ENCODE measurements at places on chromosomes 7 and 10.

DNA sequence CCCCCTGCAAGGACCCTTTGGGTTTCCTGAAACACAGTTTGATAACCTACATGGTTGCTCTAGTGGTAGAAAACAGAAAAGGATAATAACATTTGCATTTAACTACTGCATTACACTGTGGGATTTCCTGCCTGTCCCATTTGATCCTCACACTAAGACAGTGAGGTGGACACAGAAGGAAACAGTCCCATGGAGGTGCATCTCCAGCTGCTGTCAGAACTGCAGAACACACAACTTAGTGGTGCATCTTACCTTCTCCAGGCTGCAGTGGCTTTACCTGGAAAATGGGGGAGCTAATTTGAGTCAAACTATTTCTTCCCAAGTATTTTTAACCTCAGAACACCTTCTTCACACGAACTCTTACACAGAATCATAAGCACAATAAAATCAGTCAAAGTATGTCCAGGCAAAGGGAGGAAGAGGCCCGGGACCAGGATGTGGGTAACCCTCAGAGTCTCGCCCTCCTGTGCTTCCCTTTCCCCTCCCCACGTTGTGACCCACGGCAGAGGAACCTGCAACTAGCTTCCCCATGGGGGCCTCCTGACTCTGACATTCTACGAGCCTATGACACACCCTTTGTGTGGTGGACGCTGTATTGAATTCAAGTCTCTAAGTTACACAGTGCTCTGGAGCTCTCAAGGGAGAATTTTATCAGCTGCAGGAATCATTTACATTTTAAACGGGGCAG, 33.7 kb downstream of the SCRN1 start:
- no peak for DNase-seq

- DNase-seq, result no peak
Observed at GRCh38 chr10:27564398-27564797, 60.3 kb downstream of the RAB18 start.

GRCh38 chr10:2387261-2387660, 649.9 kb upstream of the ADARB2 start:
- DNase-seq, result no peak

DNA sequence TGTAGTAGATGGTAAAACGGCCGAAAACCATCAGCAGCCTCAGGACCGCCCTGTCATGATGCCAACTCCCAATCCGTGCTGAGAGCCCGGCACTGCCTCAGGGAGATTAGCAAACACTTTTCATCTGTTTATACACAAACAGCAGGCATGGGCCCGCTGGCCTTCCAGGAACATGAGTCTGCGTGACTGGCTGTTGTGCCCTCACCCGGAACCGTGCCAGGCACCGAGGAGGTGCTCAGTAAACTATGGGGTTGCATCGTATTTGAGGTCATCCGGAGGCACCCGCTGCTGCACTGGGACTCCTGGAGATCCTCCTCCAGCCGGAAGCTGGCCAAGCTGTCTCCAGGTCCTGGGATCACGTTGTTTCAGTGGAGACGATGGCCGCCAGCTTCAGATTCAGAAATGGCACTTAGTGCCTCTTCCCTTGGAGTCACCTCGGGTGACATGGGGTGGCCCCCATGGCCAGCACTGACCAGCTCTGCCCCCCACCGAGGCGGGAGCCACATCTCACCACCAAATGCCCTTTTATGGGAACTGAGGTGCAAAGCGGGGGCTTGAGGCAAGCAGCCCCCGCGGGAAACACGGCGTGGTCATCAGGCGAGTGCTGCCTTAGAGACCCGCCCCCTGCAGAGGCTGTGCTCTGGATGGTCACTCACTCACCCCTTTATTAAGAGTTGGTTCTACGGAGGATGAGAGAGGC, 585.9 kb downstream of the PTPRN2 start:
- no peak for DNase-seq

DNA sequence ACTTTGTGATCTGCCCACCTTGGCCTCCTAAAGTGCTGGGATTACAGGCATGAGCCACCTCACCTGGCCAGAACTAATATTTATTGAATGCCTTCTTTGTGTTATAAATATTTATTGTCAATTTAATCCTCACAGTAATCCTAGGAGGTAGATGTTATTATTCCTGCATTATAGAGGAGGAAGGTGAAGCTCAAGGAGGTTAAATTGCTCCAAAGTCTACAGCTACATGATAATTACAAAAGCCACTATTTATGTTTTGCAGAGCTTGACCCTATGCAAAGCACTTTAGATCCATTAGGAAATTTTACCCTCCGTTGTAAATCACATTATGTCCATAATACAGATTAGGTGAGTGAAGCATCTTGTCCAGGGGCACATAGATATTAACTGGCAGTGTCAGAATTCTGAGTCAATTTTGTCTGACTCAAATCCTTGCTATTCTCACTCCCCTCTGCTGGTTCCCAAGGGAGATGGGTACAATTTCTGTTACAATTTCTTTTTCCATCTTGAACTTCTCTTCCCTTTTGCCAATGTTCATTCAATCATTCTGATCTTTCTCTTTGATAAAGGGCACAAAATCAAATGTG, 25.7 kb upstream of the CDK14 start:
- no peak for DNase-seq

- no peak for DNase-seq
Observed at GRCh38 chr10:112790030-112790429, 160.0 kb upstream of the TCF7L2 start.

GRCh38 chr7:4009211-4010060, 672.7 kb upstream of the FOXK1 start:
- DNase-seq, result no peak

DNA sequence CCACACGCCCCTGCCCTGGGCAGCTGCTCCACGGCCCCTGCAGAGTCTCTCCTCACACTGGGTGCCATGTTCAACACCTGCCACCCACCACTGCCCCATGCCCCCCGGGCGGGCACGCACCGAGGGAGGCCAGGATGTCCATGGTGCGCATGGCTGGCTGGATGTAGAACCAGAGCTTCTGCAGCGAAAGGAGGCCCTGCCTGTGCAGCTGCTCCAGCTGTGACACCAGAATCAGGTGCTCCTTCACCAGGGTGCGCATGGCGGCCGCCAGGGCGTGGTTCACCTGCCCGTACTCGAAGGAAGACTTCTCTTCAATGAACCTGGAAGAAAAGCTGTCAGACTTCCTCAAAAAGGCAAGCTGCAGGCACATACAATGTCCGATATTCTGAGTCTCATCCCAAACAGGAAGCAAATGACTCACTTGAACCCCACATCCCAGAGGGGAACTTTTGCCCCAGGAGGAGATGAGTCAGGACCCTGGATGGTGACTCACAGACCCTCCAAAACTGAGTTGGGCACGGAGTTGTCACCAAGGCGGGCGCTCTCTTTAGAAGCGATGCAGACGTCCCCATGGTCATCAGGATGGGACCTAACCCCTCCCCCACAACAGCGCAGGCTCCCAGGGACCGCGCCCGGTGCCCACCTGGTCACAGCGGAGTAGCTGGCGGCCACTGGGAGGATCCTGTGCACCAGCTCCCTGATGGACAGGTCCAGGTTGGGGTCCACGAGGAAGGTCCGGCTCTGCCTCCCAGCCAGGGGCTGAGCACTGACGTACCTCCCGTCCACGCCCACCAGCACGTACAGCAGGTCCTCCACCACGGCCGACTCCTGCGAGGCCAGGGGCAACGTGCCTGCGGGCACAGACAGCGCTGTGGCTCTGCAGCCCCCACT, 15.5 kb downstream of the TUBGCP2 start:
- DNase-seq, result no peak

- DNase-seq, result no peak
Observed at GRCh38 chr10:30784524-30784896, 155.0 kb upstream of the LYZL2 start.

DNA sequence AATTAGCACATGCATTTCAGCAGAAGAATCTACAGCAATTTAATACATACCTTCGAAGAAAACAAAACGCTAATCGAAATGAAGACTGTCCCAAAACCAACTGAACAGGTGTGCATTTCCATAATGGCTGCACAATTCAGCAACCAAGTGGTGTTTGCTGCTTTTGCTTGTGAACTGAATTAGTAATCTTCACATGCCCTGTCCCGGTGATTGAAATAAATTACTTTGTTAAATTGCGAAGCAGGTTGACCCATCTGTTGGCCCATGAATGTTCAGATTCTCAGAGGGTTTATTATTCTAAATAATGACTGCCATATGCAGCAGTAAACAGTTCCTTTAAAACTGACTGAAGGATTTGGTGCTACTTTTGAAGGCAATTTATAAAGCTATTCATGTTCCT, 445.2 kb upstream of the NFE2L3 start:
- no peak for DNase-seq

GRCh38 chr7:94969434-94970084, 62.2 kb downstream of the PPP1R9A start:
- no peak for DNase-seq

DNA sequence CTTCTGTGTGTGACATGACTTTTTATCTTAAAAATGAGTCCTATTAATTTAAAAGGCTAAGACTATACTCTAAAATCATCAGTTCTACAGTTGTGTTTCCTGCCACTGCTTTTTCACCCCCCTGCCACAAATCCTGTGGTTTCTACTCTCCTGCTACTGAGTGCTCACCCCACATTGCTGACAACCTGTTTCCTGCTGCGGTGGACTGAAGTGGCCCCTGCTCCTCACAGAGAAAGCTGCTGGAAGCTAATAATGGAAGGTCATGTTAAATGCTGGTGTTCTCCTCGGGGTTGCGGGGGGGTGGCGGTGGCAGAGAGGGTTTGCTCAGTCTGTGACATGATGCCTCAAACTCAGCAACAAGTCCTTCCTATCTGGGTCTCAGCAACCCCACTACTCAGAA, 113.2 kb upstream of the INHBA start:
- DNase-seq, result no peak

GRCh38 chr7:27079234-27079975, 16.4 kb downstream of the HOXA1 start:
- no peak for DNase-seq

- no peak for DNase-seq
Observed at GRCh38 chr10:97729014-97729413, 7.9 kb upstream of the ZFYVE27 start.

- DNase-seq, result no peak
Observed at GRCh38 chr7:151512353-151512752, 7.3 kb downstream of the RHEB start.
